ENCODE measurements at places on chromosomes 7 and 10.

DNA sequence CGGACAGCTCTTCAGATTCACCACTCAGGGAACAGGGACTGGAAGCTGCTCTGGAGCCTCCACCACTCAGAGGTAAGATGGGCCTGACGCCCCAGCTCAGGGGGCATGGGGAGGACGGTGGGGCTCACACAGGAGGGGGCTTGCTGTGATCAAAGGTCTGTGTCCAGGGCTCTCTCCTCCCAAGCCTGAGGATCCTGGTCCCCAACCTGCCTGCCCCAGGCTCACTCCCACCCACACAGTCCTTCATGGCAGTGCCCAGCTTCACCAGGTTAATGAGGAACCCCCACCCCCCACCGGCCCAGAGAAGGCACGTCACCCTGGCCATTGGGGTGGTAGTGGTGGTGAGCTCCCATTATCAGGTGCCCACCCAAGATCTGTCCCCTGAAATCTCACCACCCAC lies 926.7 kb upstream of the ZNF722 start:
- no peak for DNase-seq

GRCh38 chr10:45376371-45376801 lies 2.4 kb downstream of the ALOX5 start:
- no peak for DNase-seq

- no peak for DNase-seq
These were observed 6.3 kb upstream of the GSTK1 start for GRCh38 chr7:143256932-143257331.

DNA sequence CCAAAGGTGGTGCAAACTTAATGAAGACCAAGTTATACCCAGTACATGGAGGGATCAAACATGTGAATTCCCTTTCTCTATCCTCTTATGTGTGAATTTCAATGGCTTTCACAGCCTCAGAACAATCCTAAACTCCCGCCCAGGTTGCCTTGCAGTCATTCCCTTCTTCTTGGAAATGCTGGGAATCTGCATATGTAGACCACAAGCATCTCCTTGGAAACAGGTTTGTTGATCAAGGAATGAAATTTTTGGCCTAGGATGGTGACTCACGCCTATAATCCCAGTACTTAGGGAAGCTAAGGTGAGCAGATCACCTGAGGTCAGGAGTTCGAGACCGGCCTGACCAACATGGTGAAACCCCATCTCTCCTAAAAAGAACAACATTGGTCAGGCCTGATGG lies 77.8 kb upstream of the ABI1 start:
- no peak for DNase-seq

DNA sequence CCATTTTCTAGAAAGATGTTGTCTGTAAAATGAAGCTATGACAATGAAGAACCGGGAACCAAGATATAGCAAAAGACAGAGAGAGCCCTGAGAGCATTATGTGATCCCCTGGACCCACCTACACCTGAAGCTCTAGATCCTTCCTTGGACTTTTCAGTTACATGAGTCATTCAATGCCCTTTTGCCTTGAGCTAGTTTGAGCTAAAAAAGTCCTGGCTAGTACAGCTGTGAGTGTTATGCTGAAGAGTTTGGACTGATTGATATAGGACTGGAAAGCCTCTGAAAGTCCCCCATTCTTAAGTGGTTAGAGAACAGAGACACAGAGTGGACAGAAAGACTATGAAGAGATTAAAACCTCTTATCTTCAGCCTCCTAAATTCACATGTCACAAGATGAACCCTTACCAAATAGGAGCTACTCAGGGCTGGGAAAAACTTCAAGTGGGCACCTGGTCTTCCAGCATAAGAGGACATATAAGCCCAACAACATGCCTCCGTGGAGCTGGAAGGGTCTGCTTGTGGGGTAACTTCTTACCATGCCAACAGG lies 386.8 kb upstream of the NFE2L3 start:
- DNase-seq, result no peak

DNA sequence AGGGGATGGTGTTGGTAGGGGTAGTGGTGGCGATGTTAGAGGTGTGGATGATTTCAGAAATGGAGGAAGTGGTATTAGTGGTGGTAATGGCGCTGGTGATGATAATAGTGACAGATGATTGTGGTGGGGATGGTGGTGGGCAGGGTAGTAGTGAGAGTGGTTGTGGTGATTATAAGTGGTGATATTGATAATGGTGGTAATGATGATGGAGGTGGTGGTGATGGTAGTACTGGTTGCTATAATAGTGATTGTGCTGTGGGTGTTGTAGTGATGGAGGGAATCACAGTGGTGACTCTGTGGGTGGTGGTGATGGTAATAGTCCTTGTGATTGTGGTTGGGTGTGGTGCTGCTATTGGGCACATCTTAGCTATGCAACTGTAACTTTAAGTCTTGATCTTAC lies 61.6 kb upstream of the TBX20 start:
- DNase-seq, result no peak

DNA sequence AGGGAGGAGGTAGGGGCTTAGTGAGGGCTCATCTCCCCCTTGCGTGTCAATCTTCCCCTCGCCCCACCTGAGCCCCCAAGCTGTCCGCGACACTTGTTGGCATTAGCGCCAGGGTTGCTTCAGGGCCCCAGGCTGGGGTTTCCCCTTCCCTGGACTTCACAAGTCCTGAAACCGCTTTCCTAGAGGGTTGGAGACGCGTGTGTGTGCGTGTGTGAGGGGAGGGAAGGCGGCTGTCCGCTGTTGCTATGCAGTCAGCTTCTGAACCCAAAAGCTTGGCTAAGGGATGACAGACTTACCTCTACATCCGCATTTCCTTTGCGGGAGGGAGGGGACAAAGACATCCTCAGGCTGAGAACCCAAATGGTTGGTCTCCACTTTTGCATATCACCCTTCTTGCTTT lies 803 bp downstream of the GOLGA7B start:
- DNase-seq, result no peak

DNA sequence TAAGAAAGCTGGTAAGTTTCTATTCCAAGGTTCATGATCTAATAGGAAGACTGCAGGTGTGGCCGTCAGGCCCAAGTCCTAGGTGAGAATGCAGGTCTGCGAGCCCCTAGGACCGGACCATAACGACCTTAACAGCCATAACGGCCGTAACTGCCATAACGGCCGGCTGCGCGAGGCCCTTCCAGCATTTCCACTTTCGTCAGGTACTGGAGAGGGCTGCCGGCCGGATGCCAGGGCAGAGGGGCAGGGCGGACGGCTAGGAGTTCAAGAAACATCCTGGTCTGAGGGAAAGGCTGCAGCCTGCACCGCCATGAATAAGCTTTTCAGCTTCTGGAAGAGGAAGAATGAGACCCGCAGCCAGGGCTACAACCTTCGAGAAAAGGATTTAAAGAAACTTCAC lies at the start of gene ANKRD7:
Gene ANKRD7, plus strand, starts transcription at position 184 of the 400 bp plus-strand sequence. Its CDS starts 127 bp downstream, at position 311.
- no peak for DNase-seq

DNA sequence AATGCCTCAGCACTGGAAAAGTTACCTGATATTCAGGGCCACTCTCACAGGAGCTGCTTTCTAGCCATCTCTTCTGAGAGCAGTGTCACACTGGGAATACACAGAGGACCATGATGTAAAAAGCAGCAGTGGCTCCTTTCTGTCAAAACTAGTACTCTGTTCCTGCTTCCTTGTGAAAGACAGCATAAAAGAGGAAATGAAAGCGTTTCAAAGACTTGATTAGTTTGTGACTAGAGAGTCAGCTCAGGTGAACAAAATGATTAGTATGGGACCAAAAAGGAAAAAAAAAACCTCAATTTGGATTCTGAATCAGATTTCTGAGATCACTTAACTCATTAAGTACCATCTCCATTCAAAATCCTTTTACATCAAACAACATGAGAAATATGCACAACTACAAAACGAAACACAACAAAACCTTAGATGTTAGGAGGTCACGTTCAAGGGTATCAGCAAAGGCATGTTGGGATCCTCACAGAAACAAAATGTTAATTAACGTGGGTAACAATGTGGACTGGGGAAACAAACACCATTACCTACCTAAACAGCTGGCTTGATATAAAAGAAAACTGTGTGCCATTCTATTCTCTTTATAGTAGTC lies 103.7 kb downstream of the MACC1 start:
- no peak for DNase-seq

GRCh38 chr7:26131056-26131589 lies 20.9 kb upstream of the NFE2L3 start:
- no peak for DNase-seq

- DNase-seq, result no peak
These were observed 142.5 kb upstream of the PRKCQ start for GRCh38 chr10:6722616-6723004.

DNA sequence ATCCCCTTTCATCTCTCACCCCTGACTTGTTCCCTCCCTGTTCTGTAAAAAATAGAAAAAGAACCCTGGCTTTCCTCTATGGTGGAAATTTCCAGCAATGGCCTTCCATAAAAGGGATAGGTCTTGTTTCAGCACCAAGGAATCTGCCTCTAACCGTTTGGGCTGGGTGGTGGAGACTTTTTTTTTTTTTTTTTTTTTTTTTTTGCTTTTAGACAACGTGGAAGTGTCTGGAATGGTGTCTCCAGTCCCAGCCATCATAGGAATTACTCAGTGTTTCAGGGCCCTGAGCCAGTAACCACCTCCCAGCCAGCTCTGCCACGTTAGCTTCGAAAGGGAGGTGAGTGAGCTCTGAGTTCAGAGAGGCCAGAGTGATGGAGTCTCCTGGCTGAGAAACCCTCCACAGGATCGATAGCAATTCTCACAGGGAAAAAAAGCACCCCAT lies 97.3 kb upstream of the COL1A2 start:
- DNase-seq, result peak; percentile 47

DNA sequence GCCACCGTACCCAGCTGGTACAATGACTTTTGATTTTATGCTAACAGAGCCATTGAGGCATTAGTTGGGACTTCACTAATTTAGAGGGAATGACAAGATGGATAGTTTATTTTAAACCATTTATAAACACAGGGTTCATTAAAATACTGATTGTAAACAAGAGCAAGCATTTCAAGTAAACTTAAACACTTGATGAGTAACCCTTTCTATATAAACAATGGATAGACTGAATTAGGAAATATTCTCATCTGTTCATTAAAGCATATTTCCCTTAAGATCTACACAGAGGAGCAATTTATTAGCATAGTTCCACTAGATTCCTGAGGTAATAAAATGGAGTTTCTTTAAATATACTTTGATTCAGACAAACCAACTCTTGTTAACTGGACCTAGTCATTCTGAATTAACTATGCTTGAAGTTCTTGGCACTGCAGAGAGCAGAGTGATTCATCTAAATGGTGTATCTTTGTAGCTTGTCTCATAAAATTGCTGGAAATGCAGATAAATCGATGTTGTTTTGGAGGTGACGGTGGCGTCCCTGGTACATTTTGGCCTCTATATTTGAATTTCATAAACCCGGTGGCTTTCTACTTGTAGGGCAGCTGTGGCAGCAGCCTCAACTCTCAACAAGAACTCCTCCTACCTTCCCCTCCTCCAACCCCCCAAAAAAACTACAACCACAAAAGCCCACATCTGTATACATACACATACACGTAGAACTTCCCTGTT lies 15.4 kb upstream of the VDAC2 start:
- DNase-seq, result no peak

- no peak for DNase-seq
These were observed 35.5 kb upstream of the KDM7A start for GRCh38 chr7:140212100-140212881.

GRCh38 chr10:49182776-49183175 lies 5.4 kb downstream of the TMEM273 start:
- no peak for DNase-seq

DNA sequence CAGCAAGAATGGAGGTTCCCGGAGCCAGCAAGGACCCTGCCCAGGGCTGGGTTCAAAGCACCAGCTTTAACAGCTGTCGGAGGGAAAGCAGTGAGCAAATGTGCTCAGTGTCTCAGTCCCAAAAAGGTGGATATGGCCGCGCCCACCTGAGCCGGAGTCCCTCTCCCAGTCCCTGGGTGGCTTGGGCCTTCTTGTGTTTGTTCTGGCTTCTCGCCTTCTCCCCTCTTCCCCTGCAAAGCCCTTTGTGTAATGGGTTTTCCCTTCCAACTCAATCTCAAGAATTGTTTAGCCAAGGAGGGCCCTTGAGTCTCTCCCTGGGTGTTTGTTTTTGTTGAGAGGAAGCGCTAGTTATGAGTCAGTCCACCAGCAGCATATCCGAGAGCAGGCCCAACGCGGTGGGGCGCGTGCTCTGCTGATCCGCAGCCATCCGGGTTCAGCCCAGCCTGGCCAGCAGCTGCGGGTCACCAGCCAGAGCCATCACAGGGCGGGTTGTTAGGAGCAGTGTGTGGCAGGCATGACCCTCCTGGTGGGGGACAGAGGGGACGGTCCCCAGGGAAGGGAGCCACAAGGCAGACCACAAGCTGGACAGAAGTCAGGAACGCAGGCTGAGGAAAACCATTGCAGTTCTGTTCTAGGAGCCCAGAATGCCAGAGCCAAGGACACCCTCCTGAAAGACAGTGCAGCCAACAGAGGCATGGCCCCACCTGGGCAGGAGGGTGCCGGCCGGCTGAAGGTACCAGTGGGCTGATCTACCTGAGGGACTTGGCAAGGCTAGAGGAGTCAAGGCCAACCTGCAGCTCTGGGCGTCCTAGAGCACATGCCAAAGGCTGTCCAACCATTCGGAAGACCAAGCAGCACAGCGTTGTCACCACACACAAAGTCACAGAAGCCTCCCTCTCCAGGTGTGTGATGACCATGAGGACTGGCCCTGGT lies 21.3 kb downstream of the CALML3 start:
- peak; percentile 37 for DNase-seq

GRCh38 chr7:2864204-2864985 lies 20.3 kb upstream of the GNA12 start:
- no peak for DNase-seq

DNA sequence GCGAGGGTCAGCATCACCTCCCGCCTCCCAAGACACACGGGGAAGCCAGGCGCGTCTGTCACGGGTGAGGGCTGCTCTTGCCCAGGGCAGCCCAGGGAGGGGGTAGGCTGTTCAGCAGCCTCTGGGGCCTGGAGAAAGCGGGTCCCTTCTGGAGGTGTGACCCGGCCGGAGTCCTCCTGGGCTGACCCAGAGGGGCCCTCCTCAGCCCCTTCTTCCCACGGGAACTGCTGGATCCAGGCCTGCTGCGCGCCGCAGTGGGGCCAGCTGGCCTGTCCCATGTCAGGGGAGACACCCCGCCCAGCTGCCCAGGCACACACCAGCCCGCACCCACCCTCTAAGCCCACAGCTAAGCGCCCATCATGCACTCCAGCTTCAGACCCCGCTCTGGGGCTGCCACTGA lies 41.8 kb downstream of the INSIG1 start:
- DNase-seq, result no peak

DNA sequence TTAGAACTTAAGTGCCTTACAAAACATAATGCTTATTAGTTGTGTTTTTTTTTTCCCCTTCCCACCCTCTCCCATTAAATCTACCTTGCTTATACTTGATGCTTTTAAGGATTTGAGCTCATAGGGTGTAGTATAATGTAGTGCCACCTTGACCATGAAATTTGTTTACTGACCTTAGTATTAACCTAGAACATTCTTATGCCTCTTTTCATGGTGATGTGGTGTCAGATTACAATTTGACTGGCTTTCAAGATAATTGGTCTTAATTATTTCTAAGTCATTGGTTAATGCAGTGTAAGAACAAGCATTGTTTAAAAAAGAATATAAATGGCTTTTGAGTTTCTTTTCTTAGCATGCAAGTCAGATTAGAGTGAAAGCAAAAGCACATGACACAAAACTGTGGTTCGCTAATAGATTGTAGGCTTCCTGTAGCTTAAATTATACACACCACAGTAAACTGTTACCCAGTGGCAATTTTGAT lies 61.8 kb downstream of the ADD3 start:
- DNase-seq, result no peak

GRCh38 chr7:101915000-101915399 lies 97.6 kb downstream of the CUX1 start:
- DNase-seq, result peak; percentile 64
